GM03348 (cell line): ENCODE measurements at places on chromosomes 2 and 18.

DNA sequence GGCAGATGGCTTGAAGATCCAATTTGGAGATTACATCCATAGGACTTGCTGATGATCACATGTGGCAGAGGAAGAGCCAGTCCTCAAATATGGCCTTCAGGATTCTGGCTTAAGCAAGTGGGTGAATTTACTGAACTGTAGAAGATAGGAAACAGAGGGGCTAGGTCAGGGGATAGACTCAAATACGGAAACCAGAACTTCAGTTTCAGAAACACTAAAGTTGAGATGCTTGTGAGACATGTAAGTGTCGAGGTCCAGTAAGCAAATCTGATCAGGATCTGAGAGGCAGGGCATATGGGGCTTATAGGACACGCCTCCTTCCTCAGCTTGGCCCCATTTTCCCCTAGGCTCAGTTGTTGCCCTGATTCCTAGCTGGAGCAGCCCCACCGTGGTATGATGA lies 107.7 kb downstream of the LBH start:
- DNase-seq: no peak

DNA sequence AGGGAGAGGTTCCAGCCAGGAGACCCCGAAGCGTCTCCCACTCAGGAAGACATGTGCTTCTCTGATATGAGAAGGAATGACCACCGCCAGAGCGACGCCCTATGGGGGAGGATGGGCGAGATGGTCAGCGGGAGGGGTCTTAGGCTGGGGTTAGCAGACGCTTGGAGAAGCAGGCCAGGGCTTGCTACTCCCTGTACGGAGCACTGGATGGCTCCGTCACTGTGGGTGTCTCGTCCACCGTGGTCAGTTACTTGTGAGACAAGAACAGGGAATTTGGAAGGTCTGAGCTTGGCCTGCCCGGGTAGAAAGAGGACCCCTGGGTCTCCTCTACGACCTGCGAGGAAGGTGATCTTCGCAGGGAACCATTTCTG lies 39.8 kb downstream of the TMEM18 start:
- DNase-seq: no peak

DNA sequence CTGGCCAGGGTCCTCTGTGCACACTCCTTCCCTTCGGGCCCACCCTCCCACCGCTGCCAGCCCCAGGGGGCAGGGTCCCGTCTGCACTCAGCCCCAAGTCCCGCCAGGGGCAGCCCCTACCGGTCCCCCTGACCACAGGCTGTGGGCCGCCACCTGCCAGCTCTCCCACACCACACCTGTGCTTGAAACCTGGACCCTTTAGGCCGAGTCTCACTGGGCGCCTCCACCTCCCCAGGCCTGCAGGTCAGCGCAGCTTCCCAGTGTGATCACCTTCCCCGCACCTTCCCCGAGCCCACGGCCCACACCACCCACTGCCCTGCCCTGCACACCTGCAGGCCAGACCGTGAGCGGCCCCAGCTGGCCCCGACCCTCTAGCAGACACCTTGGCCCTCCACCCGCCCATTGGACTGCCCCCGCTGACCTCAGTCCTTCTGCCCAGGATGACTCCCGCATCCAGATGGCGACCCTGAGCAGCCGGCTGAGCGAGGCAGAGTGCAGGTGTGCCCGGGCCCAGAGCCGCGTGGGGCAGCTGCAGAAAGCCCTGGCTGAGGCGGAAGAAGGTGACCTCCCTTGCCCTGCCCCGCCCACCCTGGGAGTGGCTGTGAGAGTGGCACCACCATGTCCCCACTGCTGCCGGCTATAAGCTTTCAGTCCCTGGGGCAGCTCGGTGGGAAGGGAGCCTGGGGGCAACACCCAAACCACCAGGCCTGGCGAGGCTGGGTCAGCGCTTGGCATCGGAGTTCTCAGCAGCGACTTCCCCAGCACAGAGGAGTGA lies 31.3 kb upstream of the SNED1 start:
- DNase-seq: no peak

GRCh38 chr2:226608451-226608850 lies 191.2 kb downstream of the IRS1 start:
- DNase-seq: no peak

DNA sequence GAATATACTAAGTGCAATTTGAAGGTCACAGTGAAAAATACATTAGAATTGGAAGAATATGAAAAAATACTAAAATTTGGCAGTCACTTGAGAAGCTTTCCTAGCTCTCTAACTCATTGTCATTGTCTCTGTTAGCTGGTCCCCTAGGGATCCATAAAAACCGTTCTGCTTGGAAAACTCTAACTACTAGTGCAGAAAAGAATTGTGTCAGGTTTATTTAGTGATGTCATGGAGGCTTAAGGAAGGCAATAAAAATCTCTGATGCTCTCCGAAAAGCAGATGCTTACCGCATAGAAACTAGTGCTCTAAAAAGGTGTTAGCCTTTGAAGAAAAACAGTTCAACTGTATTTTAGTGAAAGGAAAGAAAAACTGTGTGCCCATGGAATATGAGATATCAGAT lies 150.1 kb upstream of the DLGAP1 start:
- no peak for DNase-seq

DNA sequence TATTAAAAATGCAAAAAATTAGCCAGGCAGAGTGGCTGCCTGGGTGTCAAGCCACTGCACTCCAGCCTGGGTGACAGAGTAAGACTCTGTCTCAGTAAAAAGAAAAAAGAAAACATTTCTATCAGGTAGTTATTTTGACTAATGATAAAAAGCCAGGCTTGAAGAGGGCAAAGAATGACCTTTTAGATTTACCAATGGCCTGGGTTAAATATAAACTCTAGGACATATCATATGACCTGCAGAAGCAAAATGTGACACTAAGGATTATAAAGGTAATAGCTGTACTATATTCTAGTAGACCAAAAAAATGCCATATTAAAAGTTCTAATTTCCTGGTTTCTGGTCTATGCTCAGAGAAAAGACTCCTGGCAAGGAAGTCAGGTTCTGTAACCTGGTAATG lies 16.1 kb upstream of the STAMBP start:
- DNase-seq: no peak

GRCh38 chr2:19505-19904 lies 26.8 kb downstream of the FAM110C start:
- no peak for DNase-seq

- DNase-seq: no peak
Observed at GRCh38 chr2:25311865-25312575, 29.7 kb downstream of the DNMT3A start.

GRCh38 chr2:232236200-232236599 lies 142.4 kb upstream of the ALPP start:
- no peak for DNase-seq

DNA sequence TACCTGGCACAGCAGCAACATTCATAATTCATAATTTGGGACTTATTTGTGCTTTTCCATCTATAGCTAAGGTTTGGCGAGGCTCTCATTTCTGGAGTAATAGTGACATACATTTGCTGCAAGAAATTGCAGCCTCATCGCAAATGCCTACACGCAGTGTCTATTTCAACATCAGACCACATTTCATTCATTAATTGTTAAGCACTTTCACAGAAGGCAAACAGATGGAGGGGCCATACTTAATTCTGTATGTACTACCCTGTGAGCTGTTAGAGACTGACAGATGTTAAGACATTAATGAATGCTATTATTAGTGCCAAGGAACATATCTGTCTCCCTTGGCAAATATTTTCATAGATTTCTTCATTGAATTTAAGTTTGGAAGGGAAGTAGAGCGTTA lies 125.7 kb downstream of the UXS1 start:
- no peak for DNase-seq

- no peak for DNase-seq
Observed at GRCh38 chr2:95669441-95669991, 77.7 kb downstream of the TRIM43 start.

DNA sequence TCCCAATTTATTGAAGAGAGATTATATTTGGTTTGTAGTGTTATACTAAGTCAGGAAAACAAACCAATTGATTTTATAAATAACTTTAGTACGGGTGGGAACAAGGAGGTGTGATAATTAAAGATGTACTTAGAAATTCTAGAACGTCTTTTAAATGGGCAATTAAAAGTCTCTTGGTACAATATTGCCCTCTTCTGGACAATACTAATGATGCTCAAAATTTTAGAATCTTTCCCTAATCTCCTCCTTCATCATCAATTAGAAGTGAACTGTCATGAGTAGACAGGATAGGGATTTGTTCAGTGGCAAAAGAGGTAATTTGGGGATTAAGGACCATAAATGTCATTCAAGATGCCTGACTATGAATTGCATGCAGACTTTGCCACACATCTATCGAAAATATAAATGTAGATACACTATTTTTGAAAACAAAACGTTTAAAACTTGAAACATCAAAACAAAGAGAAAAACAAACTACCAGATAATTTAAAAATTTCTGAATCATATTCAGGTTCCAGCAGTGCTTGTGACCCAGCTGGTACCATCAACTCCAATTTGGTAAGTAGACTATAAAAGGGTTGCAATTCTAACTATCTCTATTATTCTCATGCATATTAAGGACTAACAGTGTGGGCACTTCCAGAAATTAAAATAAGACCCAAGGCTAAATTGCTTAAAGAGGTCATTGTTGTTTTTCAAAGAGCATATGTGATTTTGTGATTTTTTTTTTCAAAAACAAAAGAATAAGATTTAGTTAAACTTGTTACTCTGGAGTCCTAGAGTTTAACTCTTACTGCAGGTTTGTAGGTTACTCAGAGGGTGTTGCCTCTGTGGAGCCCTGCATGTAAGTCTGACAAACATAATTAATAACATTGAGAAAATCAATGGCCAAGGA lies 123.5 kb downstream of the LAMA3 start:
- peak; percentile 53 for DNase-seq

DNA sequence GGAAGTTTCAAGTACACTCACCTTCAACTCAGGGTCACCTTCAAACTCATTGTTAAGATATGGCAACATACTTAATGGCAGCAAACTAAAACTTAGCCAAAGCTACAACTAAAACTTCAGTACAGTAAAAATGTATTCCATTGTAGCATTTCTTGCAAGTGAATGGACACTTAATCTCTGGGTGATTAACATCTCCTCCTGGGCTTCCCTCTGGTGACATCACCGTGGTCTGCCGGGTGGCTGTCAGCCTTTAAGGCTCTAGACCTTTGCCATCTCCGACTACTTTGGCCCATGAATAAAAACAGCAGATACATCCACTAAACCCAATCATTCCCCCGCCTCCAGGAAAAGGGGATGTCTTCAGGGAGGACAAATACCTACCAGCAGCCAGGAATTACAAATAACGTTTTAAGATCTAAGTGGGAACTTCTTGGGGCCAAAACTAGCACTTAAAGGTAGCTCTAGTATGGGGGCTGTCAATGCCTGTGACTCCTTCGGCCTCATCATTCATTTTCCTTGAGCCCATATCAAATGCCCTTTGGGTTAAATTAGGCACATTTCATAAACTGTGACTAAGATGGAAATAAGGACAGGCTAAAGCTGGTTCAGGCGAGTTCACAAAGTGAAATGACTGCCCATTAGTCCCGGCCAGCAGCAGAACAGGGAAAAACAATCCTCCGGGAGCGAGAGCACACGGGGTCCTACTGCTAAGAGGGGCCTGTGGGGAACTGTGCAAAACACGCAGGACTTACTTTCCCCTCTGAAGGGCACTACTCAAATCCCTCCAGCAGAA lies 1.1 kb downstream of the TFCP2L1 start:
- DNase-seq: no peak

DNA sequence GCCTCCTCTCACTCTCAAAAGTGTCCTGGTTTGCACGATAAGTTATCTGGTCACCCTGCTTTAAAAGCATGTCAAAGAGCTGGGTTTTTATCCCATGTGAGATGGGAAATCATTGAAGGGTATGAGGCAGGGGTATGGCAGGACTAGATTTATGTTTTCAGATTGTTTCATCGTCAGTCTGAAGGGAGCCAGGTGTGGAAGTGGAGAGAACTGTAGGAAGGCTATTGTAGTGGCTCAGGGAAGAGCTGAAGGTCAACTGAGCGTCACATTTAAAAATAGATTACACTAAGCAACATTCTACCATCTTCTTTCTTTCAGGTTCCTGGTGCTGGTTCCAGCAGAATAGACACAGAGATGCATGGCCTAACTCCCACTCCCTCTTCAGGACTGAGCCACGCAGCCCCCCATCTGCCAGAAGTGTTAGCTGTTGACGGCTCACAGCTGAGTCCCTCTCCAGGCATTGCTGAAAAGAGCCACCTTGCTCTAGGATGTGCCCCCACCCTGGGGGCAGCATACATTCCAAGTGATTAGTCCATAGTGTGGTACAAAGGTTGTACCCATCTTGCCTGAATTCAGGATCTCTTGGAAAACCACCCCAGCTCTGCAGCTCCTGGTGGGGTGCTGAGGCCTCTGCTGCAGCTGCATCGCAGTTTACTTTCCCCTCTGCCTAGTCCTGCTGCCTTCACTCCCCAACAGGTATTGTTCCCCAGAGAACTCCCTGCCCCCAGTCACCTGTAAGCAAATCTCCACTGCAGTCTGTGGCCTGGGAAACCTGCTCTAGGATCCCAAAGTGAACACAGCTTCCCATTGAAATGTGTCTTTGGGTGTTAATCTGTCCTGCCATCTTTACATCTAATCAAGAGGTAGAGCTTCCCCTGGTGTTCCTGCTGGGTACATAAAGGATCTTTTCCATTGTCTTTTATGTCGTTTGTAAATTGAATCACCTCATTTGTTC lies 79.5 kb upstream of the KLF7 start:
- DNase-seq: no peak

DNA sequence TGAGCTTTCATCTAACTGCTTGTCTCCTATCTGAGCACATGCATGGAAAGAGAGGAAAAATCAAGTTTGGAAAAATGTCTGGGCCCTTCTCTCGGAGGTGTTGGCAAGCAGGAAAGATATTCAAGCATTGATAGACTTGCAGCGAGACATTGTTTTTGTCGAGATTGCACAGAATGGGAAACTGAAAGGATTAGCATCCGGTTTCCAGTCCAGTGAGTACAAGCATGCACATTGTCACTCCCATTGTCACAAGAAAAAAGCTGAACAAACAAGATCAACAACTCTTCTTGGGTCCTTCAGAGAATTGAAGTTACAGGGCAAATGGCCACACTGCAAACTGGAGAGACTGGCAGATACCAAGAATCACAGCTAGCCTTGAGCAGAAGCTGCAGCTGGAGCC lies 19.6 kb upstream of the MC5R start:
- DNase-seq: no peak

DNA sequence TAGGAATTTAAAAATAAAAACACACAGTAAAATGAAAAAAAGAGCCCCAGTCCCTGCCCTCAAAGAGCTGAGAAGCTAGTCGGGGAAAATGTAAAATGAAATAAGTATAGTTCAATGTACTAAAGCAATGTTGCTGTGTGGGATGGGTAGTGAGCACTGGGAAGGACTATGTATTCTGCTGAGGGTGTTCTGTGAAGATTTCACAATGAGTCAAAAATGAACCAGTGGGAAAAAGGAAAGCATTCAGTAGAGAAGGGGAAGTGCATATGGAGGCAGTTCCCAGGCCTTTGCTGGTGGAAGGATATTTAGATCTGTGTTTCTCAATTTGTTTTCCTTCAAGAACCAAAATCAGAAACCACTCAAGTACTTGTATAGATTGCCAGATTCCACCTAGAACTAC lies 1094.7 kb upstream of the KLHL29 start:
- DNase-seq: no peak

- DNase-seq: no peak
Observed at GRCh38 chr2:188345020-188345419, 53.3 kb downstream of the GULP1 start.

- no peak for DNase-seq
Observed at GRCh38 chr2:8416001-8416571, 265.8 kb upstream of the ID2 start.

- no peak for DNase-seq
Observed at GRCh38 chr2:184004948-184005672, 593.2 kb upstream of the ZNF804A start.
